ENCODE measurements at places on chromosomes 6 and 20.

GRCh38 chr20:54479138-54479906 lies 3.9 kb downstream of the DOK5 start:
- peak; percentile 39 for DNase-seq

- DNase-seq, result no peak
Observed at GRCh38 chr20:10060226-10060625, 25.4 kb downstream of the ANKEF1 start.

DNA sequence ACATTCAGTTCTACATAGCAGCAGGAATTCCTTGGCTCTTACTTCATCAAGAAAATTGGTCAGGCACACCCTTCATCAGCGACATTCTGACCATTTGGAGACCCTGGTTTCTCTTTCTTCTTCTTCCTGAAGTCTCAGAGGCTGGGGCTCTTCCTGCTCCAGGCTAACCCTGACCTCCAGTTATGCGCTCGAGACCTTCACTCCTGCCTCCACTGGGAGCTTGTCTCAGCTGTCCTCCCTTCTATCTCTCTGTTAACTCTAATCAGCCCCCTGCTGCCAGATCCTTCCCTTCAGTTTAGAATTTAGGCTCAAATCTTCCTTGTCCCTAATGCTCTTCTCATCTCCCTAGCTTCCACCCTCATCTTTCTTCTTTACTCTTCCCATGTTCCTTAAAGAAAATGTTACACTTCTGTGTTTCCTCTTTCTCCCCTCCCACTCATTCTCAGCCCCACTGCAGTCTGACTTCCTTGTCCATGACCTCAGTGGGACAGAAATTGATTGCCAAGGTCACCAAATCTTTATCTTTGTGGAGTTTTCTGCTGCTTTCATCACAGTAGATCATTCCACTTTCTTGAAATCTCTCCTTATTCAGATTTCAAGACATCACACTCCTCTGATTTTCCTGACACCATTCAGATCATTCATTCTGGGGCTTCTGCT lies 8.4 kb upstream of the HLA-DOA start:
- DNase-seq, result no peak

DNA sequence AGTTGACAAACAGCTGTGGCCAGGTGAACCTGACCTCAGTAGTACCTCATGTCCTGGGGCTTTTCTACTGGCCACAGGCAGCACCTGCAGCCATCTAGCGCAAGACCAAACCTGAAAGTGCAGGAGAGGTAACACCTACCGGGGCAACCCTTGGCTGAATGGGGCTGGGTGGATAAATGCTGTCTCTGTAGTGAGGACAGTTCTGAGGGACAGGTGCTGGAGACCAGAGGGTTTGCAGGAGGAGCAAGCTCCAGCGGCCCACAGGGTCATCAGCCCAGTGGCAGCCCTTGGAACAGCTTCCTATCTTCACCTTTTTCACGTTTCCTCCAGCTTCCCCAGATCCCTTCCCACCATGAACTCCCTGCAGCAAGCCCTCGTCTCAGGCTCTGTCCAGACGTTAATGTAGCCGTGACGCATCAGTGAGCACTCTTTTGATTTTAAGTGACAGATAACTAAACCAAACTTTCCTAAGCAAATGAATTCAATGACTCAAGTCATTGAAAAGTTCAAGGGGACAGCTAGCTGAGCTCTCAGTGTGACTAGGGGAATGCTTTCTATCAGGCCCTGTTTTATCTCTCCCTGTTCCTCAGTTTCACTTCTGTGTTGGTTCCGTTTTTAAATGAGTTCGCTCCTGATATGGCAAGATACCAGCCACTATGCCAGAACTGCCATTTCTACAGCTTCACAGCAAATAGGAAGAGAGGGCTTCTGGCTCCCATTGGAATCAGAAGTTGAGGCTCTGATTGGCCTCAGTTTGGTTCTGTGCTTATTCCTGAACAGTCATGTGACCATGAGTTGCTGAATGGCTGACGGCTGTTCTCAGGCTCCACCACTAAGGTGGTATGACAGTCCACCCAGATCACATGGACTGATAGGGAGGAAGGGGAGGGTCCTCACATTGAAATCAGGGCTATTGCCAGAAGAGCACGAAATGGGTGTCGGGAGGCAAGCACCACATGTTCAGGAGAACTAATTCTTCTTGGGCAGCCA lies 12.1 kb upstream of the PFDN4 start:
- no peak for DNase-seq

GRCh38 chr6:12029979-12030737 lies 18.0 kb downstream of the HIVEP1 start:
- DNase-seq, result no peak

DNA sequence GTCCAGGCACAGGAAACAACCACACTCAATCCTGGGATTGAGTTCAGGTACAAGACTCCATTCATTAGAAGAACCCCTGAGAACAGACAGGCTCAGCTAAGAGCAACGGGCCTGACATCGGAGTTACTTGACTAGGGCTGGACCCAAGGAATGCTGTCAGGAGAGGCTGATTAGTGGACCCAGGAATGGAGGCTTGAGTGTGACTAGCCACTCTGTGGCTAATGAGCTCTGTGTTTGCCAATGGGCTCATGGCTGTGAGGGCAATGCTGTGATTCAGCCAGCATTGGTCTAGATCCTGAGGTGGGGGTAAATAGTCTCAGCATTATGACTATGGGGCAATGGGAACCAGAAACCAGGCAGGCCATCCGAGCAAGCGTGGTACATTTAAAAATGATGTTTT lies 71.8 kb downstream of the RIOK1 start:
- DNase-seq, result no peak
